Activated T-helper 1 cell treated with anti-CD3 and anti-CD28 coated beads, Interleukin-12 subunit alpha, Interleukin-12 subunit beta, Interleukin-2, Interleukin-4 antibody, amounts not matched to agents 30 ng/mL and 10 ng/mL and 1 ng/mL, durations not matched to agents 14 hours and 24 hours and 36 hours (primary cell): ENCODE measurements at places on chromosomes 2 and 18. TPM values are rescaled to one million over a fixed set of nuclear protein-coding genes. Genes with fewer than 3 reads are reported as not detected.

Gene ATOH8
- total RNA-seq: 0.29 and 0.47 TPM in 2 replicates

Gene SNTG2
- total RNA-seq: not detected in 2 replicates

Gene CNGA3
- not detected in 2 replicates for total RNA-seq

Gene GAL3ST2
- total RNA-seq: 0.51 and 0.60 TPM in 2 replicates

Gene STAMBP
- total RNA-seq: 50.8 and 56.0 TPM in 2 replicates

Gene EVA1A
- not detected in 2 replicates for total RNA-seq

Gene IL1RL2
- total RNA-seq: 0.16 TPM in 1 of 2 replicates, not detected in the other
